Central memory CD8-positive, alpha-beta T cell (primary cell): ENCODE measurements at places on chromosomes 12 and 14.

DNA sequence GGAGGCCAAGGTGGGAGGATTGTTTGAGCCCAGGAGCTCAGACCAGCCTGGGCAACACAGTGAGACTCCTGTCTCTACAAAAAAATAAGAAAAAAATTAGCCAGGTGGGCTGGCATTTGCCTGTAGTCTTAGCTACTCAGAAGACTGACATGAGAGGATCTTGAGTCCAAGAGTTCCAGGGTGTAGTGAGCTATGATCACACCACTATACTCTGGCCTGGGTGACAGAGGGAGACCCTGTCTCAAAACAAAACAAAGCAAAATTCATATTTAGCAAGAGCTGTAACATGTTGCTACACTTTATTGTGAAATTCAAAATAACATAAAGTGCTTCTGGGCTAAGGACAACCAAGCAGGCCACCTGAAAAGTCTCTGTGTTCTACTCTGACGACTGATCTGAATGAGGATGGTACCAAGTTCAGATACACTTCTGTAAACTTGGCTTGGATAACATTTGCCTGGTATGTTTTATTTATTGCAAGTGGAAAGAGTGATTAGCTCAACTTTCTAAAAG is 11.6 kb upstream of the STRN3 start:
- no peaks in the 10 kb centered on the region for H3K27me3 ChIP-seq
- peaks cover 12% of the 10 kb centered on the region for H3K4me1 ChIP-seq
- H3K4me3 ChIP-seq, result no peak overlapping the region

DNA sequence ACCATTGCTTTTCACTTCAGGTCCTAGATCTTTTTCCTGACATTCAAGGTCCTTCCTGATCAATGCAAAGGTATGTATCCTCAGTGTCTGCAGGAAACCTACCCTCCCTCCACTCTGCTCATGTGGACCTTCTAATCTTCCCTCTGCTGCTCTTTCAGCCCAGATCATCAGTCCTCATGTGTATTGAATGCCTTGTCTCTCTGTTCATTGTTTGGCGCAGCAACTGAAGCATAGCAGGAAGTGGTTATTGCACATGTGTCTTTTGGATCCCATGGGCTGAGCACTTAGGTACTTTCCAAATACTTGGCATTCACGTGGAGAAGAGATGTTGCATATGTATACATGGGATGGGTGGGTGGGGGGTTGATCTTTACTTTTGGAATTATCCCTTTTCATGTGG is 4.3 kb upstream of the NIN start:
- H3K36me3 ChIP-seq, result peaks cover 7% of the 10 kb centered on the region
- H3K4me1 ChIP-seq, result peaks cover 38% of the 10 kb centered on the region
- no peak for DNase-seq

GRCh38 chr12:58701536-58701935 is 218.8 kb downstream of the LRIG3 start:
- H3K27me3 ChIP-seq, result no peaks in the 10 kb centered on the region
- no peaks in the 10 kb centered on the region for H3K36me3 ChIP-seq
- DNase-seq, result no peak

DNA sequence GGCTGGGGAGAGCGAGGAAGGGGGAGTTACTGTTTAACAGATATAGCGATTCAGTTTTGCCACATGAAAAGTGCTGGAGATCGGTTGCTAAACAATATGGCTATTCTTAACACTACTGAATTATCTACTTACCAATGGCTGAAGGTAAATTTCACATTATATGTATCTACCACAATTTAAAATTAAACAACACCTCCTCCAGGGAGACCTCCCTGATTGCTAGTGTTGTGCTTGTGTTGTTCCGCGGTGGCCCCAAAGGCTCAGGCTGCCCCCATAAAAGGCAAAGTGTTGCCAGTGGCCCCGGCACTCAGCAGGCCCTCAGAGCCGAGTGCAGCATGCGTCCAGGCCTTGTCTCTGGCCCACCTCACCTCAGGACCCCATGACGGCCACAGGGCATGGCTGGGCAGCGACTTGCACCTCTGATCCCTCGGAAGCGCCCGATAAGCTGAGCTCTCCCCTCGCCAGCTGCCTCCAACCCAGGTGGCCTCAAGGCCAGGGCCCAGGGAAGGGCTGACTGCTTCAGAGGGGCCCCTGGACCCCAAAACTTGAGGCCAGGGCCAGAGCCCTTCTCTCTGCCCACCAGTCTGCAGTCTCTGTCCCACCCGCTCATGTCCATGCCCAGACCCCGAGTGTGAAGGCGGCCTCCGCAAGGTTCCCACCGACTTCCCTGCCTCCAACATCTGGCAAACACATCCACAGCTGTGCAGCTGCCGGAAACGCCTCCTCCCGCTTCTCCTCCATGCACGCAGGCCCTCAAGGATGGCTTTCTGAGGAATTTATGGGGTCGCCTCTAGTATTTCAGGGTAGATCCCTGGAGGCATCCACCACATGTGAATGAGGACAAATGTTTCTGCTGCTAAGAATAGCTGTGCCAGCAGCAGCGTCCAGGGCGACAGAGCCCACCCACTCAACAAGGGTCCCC is 60.0 kb downstream of the NCOR2 start:
- no peak overlapping the region for H3K4me3 ChIP-seq
- no peak overlapping the region for H3K27ac ChIP-seq
- H3K36me3 ChIP-seq, result peaks cover 6% of the 10 kb centered on the region
- H3K4me1 ChIP-seq, result peaks cover 40% of the 10 kb centered on the region

DNA sequence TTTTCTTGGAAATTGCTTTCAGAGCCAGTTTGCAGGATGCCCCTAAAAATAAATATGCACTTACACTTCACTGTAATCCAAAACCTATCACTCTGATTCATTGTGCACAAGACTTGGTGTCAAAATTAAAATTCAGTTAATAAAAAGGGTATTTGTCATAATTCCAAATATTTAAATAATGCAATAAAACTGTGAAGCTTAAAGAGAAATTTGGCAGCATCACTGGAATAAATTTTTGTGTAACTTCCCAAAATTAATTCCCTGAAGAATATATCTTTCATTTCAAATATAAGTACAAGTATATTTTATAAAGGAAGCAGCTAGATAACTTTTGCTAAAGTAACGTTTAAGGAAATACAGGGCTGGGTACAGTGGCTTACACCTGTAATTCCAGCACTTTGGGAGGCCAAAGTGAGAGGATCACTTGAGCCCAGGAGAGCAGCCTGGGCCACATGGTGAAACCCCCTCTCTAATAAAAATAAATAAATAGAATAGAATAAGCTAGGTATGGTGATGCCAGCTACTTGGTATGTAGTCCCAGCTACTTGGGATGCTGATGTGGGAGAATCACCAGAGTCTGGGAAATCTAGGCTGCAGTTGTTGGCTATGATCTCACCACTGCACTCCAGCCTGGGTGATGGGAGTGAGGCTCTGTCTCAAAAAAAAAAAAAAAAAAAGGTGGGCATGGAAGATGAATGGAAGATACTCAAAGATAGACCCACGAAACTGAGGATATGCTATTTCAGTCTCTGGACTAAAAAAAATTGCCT is 233.8 kb downstream of the FBXL14 start:
- no peaks in the 10 kb centered on the region for H3K27me3 ChIP-seq
- H3K4me3 ChIP-seq, result no peak overlapping the region
- DNase-seq, result no peak

- no peak overlapping the region for H3K4me3 ChIP-seq
- no peaks in the 10 kb centered on the region for H3K27me3 ChIP-seq
- H3K4me1 ChIP-seq, result no peaks in the 10 kb centered on the region
- DNase-seq, result no peak
- H3K27ac ChIP-seq, result no peak overlapping the region
Observed at GRCh38 chr12:4012977-4013968, 140.1 kb upstream of the PARP11 start.

DNA sequence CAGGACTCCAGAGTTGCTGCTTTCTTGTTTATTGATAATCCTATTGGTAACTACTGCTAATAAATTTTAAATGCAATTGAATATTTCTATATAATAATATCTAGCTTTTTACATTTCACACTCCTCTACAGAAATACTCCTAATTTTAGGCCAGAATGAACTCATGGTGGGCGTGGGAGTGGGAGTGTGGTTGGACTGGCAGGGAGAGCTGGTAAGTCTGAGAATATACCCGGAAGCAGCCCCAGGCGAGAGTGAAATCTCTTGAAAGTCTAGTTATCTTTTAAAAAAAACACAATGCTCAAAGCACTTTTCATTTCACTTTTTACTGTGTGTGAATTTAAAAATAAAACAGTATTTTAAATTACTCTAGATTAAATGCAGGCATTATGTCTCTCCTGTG is 4.7 kb downstream of the TMEM263 start:
- no peaks in the 10 kb centered on the region for H3K27me3 ChIP-seq
- no peak overlapping the region for H3K4me3 ChIP-seq
- H3K4me1 ChIP-seq, result peaks cover 49% of the 10 kb centered on the region
- no peak overlapping the region for H3K27ac ChIP-seq
- H3K36me3 ChIP-seq, result peaks cover 22% of the 10 kb centered on the region

GRCh38 chr12:49972129-49972528 is 618 bp upstream of the AQP6 start:
- DNase-seq, result no peak
- no peak overlapping the region for H3K4me3 ChIP-seq
- H3K27me3 ChIP-seq, result no peaks in the 10 kb centered on the region
- no peaks in the 10 kb centered on the region for H3K36me3 ChIP-seq
- no peak overlapping the region for H3K27ac ChIP-seq
- peaks cover 1% of the 10 kb centered on the region for H3K4me1 ChIP-seq

GRCh38 chr14:30330033-30330432 is 228.9 kb upstream of the G2E3 start:
- no peaks in the 10 kb centered on the region for H3K4me1 ChIP-seq
- H3K27ac ChIP-seq, result no peak overlapping the region
- no peaks in the 10 kb centered on the region for H3K27me3 ChIP-seq
- DNase-seq, result no peak

GRCh38 chr12:122099280-122099749 is 20.8 kb downstream of the MLXIP start:
- DNase-seq, result no peak
- H3K4me3 ChIP-seq, result no peak overlapping the region
- peak overlapping the region; percentile 81 for H3K27ac ChIP-seq

- H3K27me3 ChIP-seq, result no peaks in the 10 kb centered on the region
- peak overlapping the region; percentile 42 for H3K27ac ChIP-seq
- H3K36me3 ChIP-seq, result peaks cover 16% of the 10 kb centered on the region
- DNase-seq, result no peak
Observed at GRCh38 chr12:104499668-104500332, 43.1 kb downstream of the CHST11 start.

- H3K4me1 ChIP-seq, result no peaks in the 10 kb centered on the region
- no peak overlapping the region for H3K4me3 ChIP-seq
- DNase-seq, result no peak
- peaks cover 2% of the 10 kb centered on the region for H3K36me3 ChIP-seq
Observed at GRCh38 chr12:3520711-3521110, 29.7 kb downstream of the PRMT8 start.

GRCh38 chr14:106268013-106268727 is 741.8 kb downstream of the TMEM121 start:
- no peaks in the 10 kb centered on the region for H3K27me3 ChIP-seq
- peak; percentile 38 for DNase-seq
- H3K4me3 ChIP-seq, result no peak overlapping the region
- no peaks in the 10 kb centered on the region for H3K4me1 ChIP-seq
- H3K27ac ChIP-seq, result no peak overlapping the region

GRCh38 chr12:53518381-53518780 is 11.1 kb upstream of the NPFF start:
- H3K4me3 ChIP-seq, result no peak overlapping the region
- no peak for DNase-seq
- H3K27ac ChIP-seq, result no peak overlapping the region
- H3K27me3 ChIP-seq, result no peaks in the 10 kb centered on the region
- peaks cover 47% of the 10 kb centered on the region for H3K36me3 ChIP-seq
- no peaks in the 10 kb centered on the region for H3K4me1 ChIP-seq

GRCh38 chr12:88303335-88303734 is 161.2 kb downstream of the TMTC3 start:
- no peak overlapping the region for H3K27ac ChIP-seq
- H3K36me3 ChIP-seq, result no peaks in the 10 kb centered on the region
- no peaks in the 10 kb centered on the region for H3K4me1 ChIP-seq

- peak overlapping the region; percentile 51 for H3K4me3 ChIP-seq
- no peaks in the 10 kb centered on the region for H3K27me3 ChIP-seq
- peaks cover 58% of the 10 kb centered on the region for H3K4me1 ChIP-seq
- peak overlapping the region; percentile 95 for H3K27ac ChIP-seq
- DNase-seq, result no peak
Observed at GRCh38 chr12:47823422-47824086, 3.9 kb upstream of the HDAC7 start.

- peak overlapping the region; percentile 42 for H3K27ac ChIP-seq
- H3K27me3 ChIP-seq, result no peaks in the 10 kb centered on the region
- H3K4me1 ChIP-seq, result peaks cover 36% of the 10 kb centered on the region
- peak overlapping the region; percentile 31 for H3K4me3 ChIP-seq
Observed at GRCh38 chr14:61719344-61720293, 24.3 kb downstream of the HIF1A start.

DNA sequence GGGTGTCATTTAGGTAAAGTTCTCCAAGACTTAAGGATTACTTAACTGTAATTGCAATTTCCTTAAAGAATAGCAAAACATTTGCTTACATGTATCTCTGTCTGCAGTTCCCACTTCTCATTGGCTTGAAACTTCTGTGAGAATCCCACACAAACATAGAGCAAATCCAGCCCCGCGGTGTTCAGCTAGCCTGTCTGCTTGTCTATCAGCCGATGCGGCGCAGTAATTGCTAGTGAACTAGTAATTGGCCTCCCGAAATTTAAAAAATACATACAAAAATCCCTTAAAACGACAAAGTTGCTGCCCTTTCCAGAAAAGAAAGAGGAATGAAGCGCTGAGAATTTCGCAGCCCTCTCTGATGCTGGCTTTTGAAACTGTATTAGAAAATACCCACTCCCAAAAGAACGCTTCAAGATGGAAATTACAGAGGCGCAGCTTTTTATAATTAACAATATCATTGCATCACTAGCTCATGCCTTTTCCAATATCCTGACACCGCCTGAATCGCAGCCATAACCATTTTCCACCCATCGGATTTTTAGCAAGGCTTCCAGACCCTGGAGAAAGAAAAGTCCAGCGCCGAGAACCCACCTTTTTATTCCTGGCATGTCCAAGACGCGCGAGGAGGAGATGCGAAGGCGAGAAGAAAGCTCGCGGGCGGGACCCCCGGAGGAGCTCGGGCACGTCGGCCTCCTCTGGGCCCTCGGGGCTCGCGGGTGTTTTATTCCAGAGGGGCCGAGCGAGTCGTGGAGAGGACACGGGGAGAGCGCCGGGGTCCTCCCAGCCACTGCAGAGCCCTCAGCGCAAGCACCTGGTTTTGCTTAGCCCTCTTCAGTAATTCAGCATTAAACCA is 646 bp downstream of the FBLN5 start:
- peaks cover under 1% of the 10 kb centered on the region for H3K36me3 ChIP-seq
- peaks cover 47% of the 10 kb centered on the region for H3K27me3 ChIP-seq

- no peaks in the 10 kb centered on the region for H3K27me3 ChIP-seq
- peak within 1 kb of the TSS; percentile 84 for H3K4me3 ChIP-seq
- peak within 1 kb of the TSS; percentile 90 for H3K27ac ChIP-seq
- peaks cover 2% of the 10 kb centered on the region for H3K36me3 ChIP-seq
Observed at GRCh38 chr12:49069507-49070346, at the start of gene RHEBL1. Gene RHEBL1, minus strand, starts transcription at chr12:49069979. Its CDS starts 194 bp downstream, at chr12:49069785.

DNA sequence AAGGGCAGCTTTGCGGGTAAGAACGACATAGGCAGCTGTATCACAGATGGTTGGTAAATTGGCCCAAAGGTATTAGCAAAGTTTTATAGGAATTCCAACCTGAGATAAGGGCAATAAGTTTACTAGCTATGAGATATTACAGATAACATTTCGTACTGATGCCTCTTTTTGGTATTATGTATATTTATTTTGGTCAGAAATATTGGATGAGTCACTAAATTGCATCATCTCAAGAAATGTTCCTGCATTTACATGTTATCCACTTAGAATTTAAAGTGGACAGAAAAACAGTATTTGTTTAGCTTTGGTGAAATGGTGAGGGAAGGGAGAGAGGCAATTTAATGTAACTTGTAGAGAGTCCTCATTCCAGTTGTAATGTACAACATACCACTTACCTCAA is 65.1 kb upstream of the PZP start:
- H3K4me3 ChIP-seq, result no peak overlapping the region
- no peaks in the 10 kb centered on the region for H3K36me3 ChIP-seq
- peaks cover 9% of the 10 kb centered on the region for H3K27me3 ChIP-seq
- no peaks in the 10 kb centered on the region for H3K4me1 ChIP-seq
- no peak overlapping the region for H3K27ac ChIP-seq
